ENCODE measurements at places on chromosomes 5 and 9.

- no peak for DNase-seq
Observed at GRCh38 chr9:99873943-99874584, 32.4 kb upstream of the STX17 start.

- DNase-seq: no peak
Observed at GRCh38 chr9:112720113-112720780, 2.3 kb upstream of the INIP start.

GRCh38 chr5:111165058-111165457 lies 59.1 kb upstream of the CAMK4 start:
- DNase-seq: no peak

DNA sequence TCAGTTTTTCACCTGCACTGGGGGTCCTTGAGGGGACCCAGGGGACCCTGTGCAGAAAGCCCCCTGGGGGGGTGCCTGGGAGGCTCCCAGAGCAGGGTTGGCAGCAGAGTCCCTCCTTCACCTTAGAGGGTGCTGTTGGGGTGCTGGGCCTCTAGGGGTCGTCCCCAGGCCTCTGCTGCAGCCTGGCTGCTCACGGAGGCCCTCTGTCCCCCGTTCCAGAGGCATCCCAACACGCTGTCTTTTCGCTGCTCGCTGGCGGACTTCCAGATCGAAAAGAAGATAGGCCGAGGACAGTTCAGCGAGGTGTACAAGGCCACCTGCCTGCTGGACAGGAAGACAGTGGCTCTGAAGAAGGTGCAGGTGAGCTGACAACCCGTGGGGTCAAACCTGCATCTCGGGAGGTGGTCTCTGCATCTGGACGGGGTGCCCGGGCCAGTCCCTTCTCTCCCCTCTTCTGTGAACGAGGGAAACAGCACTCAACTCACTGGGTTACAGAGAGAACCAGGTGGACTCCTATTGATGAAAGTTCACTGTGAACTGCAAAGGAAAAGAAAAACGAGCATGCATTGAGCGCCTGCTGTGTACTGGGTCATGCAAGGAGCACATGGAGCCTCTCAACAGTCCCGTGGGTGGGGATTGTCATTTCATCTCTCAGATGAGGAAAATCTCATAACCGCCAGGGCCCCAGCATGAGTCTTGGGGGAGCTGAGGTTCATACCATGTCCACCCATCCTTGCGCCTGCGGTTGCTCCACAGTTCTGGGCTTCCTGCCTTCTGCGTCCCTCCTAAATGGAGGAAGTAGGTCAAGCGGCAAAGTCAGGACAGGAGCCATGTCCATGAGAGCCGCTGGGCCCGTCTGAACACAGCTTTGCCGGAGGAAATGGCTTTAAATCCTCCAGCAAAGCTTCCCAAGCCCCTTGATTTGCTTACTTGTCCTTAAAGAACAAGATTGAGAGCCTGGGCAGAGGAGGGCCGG lies 54.8 kb downstream of the NEK6 start:
- DNase-seq: no peak

GRCh38 chr5:91417219-91417618 lies 34.1 kb upstream of the ARRDC3 start:
- DNase-seq: no peak

DNA sequence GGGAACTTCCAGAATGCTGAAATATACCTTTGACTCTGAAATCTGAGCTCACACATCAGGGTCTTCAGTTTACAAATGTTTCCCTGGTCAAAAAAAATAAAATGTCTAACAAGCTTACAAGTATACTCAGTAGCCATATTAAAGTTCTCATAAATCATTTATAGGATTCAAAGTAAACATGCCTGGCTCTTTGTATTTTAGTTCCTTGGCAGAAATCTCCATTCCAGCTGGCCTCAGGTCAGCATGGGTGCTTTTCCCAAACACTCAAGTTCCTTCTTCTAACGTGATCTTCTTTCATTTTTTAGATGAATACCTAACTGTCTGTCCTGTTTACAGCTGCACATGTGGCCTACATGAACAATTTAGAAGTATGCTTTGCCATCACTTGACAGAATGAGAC lies 263.2 kb downstream of the GAS1 start:
- DNase-seq: no peak

DNA sequence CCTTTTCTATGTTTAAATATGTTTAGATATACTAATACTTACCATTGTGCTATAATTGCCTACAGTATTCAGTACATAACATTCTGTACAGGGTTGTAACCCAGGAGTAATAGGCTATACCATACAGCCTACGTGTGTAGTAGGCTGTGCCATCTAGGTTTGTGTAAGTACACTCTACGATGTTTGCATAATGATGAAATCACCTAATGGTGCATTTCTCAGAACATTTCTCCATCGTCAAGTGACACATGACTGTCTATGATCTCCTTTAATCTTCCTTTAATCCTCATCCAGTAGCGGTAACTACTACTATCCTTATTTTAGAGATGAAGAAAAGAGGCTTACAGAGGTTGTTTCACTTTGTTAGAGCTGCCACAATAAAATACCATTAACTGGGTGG lies 369.2 kb downstream of the PLK2 start:
- DNase-seq: no peak

GRCh38 chr9:126842977-126843799 lies 17.3 kb upstream of the ZBTB34 start:
- no peak for DNase-seq

GRCh38 chr5:154701181-154701580 lies 54.0 kb upstream of the LARP1 start:
- no peak for DNase-seq

GRCh38 chr5:155952486-155953089 lies 374.4 kb upstream of the SGCD start:
- DNase-seq: no peak
